ENCODE measurements at places on chromosomes 11 and 22.
A peak's percentile ranks its signal among the peaks of the same experiment; 100 is the strongest.

GRCh38 chr11:83437939-83438338 lies 151.8 kb upstream of the CCDC90B start:
- no peak for DNase-seq

- DNase-seq: no peak
Observed at GRCh38 chr22:28658448-28658847, 21.2 kb downstream of the TTC28 start.

DNA sequence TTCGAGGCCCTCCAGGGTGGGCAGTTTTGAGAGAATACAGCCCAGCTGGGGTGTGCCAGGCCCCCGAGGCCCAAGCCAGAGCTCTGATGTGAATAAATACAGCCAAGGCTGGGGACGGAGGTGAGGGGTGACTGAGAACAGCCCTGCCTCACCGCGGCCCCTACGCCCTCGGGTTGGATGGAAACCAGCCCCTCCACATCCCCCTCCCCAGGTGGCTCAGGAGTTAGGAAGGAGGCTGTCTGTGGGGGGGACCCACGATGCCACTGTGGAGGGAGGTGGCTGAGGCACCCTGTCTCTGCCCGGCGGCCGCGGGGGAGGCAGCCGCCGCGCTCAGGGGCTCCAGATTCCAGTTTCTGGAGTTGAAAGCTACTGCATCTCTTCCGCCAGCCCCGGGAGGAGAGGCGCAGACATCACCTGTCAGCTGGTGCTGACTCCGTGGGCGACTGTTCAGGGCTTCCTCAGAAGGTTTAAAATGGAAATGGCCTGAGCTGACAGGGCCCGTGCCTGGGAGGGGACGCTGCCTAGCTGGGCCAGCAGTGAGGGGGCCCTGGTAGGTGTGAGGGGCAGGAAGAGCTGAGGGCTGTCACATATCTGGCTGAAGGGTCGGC lies 1.4 kb downstream of the FLRT1 start:
- no peak for DNase-seq

GRCh38 chr11:119367661-119368120 lies 13.8 kb downstream of the USP2 start:
- DNase-seq: no peak

GRCh38 chr11:65378208-65378927 lies 4.1 kb downstream of the SLC25A45 start:
- DNase-seq: no peak

DNA sequence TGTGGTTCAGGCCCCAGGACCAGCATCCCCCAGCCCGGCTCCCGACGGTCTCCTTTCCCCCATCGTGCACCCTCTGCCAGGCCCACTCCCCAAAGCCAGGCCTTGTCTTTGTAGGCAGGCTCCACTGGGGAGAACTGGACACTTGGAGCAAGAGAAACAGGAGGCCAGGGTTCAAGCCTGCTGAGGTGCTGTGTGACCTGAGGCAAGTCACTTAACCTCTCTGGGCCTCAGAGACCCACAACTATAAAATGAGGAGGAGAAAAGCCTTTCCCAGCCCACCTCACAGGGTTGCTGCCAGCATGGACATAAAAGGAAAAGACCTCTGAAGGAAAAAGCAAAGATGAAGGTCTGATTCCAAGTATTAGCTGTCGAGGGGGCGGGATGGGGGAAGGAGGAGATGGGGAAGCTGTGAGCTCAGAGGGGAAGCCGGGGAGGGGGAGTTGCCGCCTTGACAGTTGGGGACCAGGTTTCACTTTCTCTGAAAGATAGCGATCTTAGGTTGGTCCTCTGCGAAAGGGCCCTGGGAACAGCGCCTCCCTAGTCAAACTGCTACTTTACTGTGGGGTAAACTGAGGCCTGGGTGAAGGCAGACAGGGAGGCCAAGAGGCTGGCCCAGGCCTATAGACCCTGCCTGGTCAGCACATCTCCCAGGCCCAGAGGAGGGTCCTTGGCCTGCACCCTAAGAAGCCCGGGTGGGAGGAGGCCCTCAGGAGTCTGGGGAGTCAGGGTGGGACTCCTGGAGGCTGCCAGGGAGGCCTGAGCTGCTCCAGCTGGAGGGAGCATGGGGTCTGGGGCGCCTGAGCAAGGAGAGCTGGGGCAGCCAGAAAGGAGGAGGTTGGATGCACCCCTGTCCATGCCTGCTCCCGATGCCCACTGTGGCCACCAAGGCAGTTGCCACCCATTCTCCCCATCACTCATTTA lies 991 bp upstream of the OSM start:
- peak; percentile 62 for DNase-seq

GRCh38 chr11:1039481-1040427 lies 3.2 kb upstream of the MUC6 start:
- DNase-seq: no peak

DNA sequence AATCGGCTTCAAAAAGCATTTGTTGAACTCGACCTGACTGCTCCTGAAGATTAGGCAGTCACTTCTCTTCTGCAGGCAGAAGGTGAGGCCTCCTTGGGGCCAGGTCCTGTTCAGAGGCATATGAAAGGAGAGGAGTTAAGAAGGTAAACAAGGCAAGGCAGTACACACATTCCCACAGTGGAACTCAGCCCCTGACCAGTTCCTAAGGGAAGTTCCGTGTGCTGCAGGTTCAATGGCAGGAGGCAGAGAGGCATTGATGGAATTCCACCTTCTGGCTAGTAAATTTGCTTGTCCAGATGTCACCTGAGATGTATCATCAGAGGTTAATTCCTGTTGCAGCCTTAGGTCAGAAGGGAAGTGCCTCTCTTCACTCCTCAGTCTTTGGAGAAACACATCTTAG lies 337.0 kb upstream of the MTNR1B start:
- DNase-seq: no peak

- no peak for DNase-seq
Observed at GRCh38 chr22:42635531-42635930, 4.9 kb downstream of the ATP5MGL start.

- no peak for DNase-seq
Observed at GRCh38 chr11:69238573-69239351, 55.2 kb upstream of the MYEOV start.

DNA sequence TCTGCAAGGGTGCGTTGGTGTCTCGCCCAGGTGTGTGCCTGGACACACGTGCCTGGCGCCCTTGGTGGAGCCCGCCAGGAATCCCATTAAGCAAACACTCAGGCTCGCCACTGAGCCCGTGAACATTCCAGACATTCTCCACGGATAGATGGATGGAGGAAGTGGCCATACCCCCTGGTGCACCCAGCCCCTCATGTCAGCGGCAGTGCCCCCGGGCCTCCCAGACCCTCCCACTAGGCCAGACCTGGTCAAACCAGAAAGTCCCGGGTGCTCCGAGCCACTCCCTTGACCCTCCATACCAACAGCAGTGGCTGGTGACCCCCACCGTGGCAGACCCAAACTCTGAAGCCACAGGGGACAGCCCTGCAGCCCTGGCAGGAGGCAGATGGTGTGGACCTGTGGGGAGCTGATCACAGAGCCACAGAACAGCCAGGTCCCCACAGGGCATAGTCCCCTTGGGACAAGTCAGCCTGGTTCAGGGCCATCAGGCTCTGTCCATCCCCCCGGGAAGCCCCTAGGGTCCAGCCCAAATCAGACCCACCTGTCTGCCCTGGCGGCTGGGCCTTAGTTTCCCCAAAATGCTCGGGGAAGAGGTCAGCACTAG lies 1.9 kb downstream of the EPS8L2 start:
- no peak for DNase-seq

- DNase-seq: no peak
Observed at GRCh38 chr11:100672498-100673033, 14.5 kb upstream of the ARHGAP42 start.

GRCh38 chr11:64744544-64745188 lies 724 bp upstream of the RASGRP2 start:
- DNase-seq: no peak

- no peak for DNase-seq
Observed at GRCh38 chr11:112367895-112368294, 107.2 kb upstream of the PLET1 start.

DNA sequence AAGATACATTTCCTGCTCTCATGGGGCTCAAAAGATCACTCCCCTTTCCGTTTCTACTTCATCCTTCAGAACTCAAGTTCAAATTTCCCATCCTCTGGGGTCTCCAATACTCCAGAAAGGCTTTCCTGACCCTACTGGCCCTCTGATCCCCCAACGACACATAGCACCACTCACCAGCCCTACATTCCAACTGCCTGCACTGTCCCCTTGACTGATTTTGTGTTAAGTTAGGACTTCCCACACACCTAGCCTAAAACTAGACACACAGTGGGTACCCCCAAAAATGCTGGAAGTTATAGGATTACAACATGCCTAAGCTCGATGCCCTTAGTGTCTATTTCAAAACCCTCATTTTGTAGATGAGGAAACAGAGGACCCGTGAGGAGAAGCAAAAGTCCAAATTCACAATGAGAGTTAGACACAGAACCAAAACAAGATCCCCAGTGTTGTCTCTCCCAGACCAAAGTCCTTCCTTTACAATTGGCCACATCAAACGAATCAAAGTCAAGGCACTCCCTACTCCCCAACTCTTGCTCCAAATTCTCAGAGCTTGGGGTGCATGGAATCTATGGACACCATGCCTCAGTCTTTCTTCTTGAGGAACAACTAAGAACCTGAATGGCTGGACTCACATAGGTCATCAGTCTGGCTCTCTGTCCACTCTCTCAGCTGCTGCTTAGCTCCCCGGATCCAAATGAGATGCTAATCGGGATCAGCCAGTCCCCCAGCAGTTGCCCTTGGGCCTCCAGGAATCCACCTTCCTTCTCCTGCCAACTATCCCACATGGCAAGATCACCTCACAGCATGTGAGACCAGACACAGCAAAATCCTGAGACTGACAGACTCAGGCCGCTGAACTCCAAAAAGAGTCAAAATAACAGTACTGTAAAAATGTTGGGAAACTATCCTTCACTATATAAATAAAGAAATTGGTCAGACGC lies 1.7 kb downstream of the CLPB start:
- DNase-seq: no peak

GRCh38 chr22:29049655-29050263 lies 11.9 kb downstream of the C22orf31 start:
- DNase-seq: no peak

DNA sequence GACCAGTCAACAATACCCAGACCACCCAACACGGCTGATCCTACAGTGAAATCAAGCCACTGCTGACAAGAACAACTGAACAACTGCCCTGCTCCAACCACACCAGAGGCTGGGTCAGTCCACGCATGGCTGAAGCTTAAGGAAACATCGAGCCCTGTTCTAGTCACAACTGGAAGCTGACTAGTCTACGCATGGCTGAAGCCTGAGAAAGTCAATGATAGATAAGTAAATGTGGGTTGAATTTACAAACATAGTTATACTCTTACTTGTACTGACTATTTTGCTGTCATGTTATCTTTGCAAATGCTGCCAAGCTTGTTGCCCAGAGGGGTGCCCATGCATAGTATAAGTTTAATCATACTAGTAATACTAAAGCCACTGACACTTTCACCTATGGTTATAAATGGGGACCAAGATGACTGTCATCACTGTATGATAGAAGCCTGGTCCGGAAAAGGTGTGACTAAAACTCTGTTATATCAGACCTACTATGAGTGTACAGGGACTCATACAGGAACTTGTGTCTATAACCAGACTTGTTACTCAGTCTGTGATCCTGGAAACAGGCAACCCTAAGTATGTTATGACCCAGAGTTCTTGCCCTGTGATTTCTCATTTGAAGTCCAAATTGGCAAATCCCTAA lies 43.4 kb upstream of the GLYAT start:
- no peak for DNase-seq

DNA sequence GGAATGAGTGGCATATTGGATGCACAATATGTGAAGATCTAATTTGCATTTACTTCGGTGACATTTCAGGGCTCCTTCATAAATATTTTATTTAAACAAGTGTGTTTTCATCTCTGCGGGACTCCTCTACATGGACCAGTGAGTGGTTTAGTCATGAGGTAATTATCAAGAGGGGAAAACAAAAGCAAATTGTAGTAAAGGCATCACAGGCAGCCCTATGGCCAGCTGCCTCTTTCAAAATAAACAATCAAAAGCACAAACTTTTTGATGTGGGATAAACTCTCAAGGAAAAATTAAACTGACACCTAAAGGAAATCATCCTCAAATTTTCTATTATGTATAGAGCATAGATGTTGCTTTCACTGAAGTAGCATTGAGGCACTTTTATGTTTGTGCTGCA lies 6.0 kb downstream of the SYT9 start:
- no peak for DNase-seq

GRCh38 chr11:46251954-46252353 lies 25.5 kb upstream of the CREB3L1 start:
- DNase-seq: no peak

GRCh38 chr22:31846161-31847115 lies 92.6 kb downstream of the DEPDC5 start:
- no peak for DNase-seq

DNA sequence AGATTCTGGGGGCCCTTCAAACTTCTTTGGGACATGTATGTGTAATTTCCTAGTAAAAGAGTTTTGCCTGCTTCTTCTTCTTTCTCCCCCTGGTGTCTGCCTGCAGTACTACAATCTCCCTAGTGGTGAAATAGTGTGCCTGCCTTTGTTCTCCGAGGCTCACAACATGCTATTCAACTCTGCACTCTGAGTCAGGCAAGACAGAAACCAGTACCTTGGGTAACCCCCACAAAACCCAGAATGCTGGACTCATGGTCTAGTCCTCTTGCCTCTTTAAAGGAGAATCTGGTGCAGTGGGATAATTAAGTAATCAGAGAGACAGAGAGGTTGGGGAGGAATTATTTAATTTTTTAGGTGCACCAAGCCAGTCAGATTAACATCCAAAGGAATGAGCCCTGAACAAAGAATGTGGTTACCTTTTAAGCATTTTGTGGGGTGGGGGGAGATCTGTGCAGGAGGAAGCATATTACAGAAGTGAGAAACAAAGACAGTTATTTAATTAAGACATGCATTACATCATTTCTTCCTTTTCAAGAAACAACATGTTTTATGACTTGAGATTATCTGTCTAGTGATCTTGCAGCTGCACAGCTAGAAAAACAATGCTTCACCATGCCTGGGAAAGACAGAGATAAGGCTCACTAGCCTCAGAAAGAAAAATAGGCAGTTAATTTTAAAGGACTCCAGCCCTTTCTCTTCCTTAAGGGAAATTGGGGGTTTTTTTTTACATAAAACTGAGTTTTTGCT lies 11.0 kb upstream of the MS4A6A start:
- no peak for DNase-seq

GRCh38 chr11:94882931-94883330 lies 90.4 kb downstream of the CWC15 start:
- DNase-seq: no peak

- DNase-seq: no peak
Observed at GRCh38 chr22:46739094-46739870, 1.2 kb upstream of the CERK start.

All from sciatic nerve (tissue), 2 donors.